Activated T-cell treated with anti-CD3 and anti-CD28 coated beads, Interleukin-2, amount 50 U/mL, for 4 hours (primary cell): ENCODE measurements at places on chromosomes 3 and 15. TPM values are rescaled to one million over a fixed set of nuclear protein-coding genes. Genes with fewer than 3 reads are reported as not detected.

The PCSK6 gene
- total RNA-seq = 0.53 TPM

The ARPP19 gene
- 182 TPM for total RNA-seq

The ALG1L2 gene
- 0.38 TPM for total RNA-seq

The PAQR5 gene
- not detected for total RNA-seq

The PPP1R14D gene
- total RNA-seq = not detected

The ZWILCH gene
- total RNA-seq = 32.8 TPM

The CCR9 gene
- not detected for total RNA-seq

The ADCY5 gene
- 0.05 TPM for total RNA-seq

The ST6GAL1 gene
- total RNA-seq = 105 TPM

The SPINK8 gene
- not detected for total RNA-seq

The OSTN gene
- total RNA-seq = not detected

The ESYT3 gene
- 0.05 TPM for total RNA-seq

The RTP1 gene
- total RNA-seq = not detected

The BFSP2 gene
- not detected for total RNA-seq

The UROC1 gene
- not detected for total RNA-seq

The FETUB gene
- not detected for total RNA-seq

The TGM4 gene
- total RNA-seq = not detected

The TMOD3 gene
- 43.2 TPM for total RNA-seq

The EPHB1 gene
- 0.71 TPM for total RNA-seq

The AGBL1 gene
- total RNA-seq = not detected

The TP63 gene
- not detected for total RNA-seq

The NR2F2 gene
- total RNA-seq = 0.24 TPM

The STRC gene
- 0.13 TPM for total RNA-seq

The AADAC gene
- 0.11 TPM for total RNA-seq

The ETV5 gene
- total RNA-seq = 1.2 TPM

The NLGN1 gene
- total RNA-seq = not detected

The ST3GAL6 gene
- total RNA-seq = not detected

The TXNRD3 gene
- total RNA-seq = 1.4 TPM

The CSPG5 gene
- 1.3 TPM for total RNA-seq

The PRKCD gene
- 19.1 TPM for total RNA-seq

The TRH gene
- total RNA-seq = not detected

The CATSPER2 gene
- total RNA-seq = 3.9 TPM

The A4GNT gene
- not detected for total RNA-seq

The GOLGA6B gene
- total RNA-seq = not detected

The HTD2 gene
- total RNA-seq = 15.9 TPM

The LMAN1L gene
- 0.40 TPM for total RNA-seq

The MUC13 gene
- total RNA-seq = 0.10 TPM

The IL16 gene
- total RNA-seq = 43.5 TPM

The ZPLD1 gene
- not detected for total RNA-seq

The CELSR3 gene
- total RNA-seq = 11.0 TPM

The MYRIP gene
- not detected for total RNA-seq

The SHISA5 gene
- total RNA-seq = 59.9 TPM

The GPD1L gene
- 13.3 TPM for total RNA-seq

The GOLGA8Q gene
- 0.13 TPM for total RNA-seq

The SLC9C1 gene
- total RNA-seq = not detected
